ENCODE measurements at places on chromosomes 5 and 9.

- DNase-seq: peak; percentile 75
Measured at GRCh38 chr5:32504989-32505596, 60.6 kb upstream of the ZFR start.

DNA sequence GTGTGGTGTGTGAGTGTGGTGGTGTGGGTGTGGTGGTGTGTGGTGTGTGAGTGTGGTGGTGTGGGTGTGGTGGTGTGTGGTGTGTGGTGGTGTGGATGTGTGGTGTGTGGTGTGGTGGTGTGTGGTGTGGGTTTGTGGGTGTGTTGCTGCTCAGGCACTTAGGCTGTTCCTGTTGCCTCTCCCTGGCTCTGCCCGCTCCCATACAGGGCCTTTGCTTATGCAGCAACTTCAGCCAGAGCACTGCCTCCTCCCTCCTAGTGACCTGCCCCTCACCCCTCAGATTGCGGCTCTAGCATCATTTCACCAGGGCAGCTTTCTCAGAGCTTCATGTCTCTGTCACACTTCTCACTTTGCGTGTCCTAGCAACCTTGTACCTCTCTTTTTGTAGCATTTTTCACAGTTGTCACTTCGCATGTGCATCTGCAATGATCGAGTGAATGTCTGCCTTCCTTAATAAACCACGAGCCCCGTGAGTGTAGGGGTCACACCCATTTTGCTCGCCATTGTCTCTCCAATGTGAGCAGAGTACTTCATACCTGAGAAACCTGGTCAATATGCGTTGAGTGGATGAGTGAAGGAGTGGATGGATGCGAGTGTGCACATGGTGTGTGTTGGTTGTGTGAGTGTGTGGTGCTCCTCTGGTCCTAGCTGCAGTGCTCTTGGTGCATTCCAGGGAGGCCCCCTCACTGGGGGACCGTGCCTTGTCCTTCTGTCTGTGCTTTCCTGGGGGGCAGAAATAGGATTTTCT lies 167.9 kb upstream of the PANK3 start:
- no peak for DNase-seq

DNA sequence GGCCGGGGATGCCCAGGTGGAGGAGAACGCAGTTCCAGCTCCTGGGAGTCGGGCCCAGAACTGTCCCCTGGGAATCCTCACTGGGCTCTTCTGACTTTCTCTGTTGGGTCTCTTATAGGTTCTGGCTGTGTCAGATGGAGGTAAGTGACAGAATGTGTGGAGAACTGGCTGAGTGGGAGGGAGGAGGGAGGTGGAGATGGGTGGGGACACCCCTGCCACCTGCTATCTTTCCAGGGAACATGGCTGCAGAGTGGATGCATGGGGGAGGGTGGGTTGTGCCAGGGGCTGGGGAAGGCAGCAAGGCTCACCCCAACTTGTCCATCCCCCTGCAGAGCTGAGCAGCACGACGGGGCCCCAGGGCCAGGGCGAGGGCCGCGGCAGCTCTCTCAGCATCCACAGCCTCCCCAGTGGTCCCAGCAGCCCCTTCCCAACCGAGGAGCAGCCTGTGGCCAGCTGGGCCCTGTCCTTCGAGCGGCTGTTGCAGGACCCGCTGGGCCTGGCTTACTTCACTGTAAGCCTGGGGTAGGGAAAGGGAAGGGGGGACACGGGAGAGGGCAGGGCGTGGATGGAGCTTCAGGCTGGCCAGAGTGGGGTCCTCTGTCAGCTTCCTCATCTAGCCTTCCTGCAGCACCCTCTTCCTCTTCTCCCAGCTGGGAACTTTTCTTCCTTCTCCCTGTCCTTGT lies 8.3 kb downstream of the RGS14 start:
- no peak for DNase-seq

- DNase-seq: no peak
Measured at GRCh38 chr9:35976726-35977125, 18.8 kb upstream of the OR2S2 start.

DNA sequence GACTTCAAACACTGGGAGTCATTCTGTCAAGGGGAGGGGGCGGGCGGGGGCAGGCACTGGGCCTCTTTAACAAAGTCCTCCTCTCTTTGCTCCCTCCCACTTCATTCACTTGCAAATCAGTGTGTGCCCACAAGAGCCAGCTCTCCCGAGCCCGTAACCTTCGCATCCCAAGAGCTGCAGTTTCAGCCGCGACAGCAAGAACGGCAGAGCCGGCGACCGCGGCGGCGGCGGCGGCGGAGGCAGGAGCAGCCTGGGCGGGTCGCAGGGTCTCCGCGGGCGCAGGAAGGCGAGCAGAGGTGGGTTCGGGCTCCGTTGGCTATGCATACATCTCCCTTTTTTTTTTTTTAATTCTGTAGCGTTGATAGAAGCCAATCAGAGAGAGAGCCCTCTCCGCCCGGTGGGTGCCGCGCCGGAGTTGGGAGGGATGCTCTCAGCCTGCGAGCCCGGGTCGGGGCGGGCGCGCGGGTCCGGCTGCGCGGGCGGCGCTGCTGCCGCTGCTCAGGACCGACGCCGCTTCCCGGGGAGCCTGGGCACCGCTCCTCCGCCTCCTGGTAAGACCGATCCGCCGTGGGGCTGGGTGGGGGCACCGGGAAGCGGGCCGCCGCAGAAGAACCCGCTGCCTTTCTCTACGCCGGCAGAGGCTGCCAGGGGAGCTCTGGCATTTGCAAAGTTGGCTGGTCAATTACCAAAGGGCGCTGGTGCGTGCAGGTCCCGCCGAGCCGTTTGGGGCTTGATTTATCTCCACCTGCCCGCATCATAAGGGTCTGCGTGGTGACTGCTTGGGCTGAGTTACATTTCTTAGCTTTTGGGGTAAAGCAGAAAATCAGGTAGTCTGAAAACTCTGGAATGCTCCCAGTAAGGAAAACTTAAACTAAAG lies at the start of gene CDH6:
CDH6 (plus strand) TSS at position 96 of the 877 bp plus-strand sequence. CDS start 73,788 bp downstream, outside the sequence.
- DNase-seq: peak; percentile 60

DNA sequence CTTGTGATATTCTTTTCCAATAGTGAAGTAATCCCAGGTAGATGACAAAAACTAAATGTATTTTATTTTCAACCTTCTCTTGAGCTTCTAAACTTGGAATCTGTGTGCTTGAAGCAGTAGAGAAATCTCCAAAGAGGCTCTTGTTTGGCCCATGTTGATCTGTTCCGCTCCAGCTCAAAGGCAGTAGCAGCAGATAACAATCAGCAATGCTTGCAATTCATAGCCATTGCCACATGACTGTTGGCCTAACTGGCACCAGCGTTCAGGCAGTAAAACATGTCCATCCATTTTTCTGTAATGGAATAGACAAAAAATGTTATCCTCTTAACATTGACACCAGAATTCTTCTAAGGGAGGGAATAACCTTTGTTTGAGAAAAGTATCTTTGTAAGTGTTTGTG lies 270.7 kb upstream of the MSX2 start:
- DNase-seq: no peak

DNA sequence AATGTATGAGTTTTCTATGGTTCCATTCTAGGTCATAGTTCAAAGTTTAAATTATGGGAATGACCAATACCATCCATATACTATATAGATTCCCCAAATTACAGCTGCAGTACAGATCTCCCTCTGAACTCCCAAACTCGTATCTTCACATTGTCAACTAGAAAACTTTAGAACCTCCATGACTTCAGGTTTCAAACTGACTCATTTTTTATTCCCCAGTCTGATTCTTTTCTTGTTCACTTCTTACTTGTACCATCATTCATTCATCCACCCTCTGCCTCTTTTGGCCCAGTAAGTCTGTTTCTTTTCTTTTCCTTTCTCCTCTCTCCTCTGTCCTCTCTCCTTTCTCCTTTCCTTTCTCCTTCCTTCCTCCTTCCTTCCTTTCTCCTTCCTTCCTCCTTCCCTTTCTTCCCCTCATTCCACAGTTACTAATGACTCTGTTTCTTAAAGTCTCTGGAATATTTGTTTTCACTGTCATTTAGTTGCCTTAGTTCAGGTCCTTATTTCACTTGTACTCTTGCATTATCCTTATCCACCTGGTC lies 30.5 kb downstream of the RAD23B start:
- DNase-seq: no peak

DNA sequence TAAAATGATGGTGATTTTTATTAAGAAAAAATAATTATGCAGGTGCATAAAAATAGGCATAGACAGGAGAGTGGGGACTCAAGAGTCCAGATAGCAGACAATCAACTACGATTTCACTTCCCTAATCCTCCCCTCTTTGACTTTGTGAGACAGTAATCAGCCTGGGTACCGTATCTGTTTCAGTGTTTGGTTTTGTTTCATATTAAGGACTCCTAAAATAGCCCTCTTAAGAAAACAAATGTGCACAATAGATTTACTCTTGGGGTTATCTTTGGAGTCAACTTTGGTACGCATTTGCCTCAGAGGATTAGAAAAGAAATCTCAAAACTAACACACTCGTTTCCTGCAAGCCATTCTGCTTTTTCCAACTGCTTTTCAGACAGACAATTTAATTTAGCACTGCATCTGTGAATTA lies 96.3 kb downstream of the ZNF608 start:
- no peak for DNase-seq

DNA sequence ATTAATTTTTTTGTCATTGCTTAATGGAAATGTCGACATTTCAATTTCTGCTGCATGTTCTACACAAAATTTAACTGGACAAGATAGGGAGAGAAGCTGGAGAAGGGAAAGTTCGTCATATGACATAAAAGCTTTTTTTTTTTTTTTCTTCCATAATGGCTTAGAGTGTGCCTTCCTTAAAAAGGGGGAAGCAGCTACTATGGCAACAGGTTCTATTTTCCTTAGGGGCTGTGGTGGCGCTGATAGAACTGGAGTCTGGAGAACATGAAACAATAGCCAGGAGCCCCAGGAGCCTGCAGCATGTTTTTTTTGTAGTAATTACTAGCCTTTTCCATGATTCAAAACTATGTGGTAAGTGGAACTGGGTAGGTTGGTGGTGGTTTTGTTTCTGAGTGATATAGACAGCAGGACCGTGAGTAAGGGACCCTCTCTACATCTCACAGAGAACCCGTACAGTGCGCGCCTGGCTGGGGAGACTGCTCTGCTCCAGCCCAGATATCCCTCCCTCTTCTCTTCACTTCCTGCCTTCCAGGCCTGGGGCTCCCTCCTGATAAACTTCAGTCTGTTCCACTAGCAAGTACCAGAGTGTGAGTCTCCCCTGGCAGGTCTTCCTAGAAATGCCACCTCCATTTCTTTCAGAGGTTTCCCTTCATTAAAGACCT lies 301.6 kb downstream of the NR3C1 start:
- no peak for DNase-seq

Data from right cardiac atrium (tissue), 5 donors.